ENCODE measurements at places on chromosomes 13 and 19. TPM values are rescaled to one million over a fixed set of nuclear protein-coding genes. Genes with fewer than 3 reads are reported as not detected.
A peak's percentile ranks its signal among the peaks of the same experiment; 100 is the strongest.

DNA sequence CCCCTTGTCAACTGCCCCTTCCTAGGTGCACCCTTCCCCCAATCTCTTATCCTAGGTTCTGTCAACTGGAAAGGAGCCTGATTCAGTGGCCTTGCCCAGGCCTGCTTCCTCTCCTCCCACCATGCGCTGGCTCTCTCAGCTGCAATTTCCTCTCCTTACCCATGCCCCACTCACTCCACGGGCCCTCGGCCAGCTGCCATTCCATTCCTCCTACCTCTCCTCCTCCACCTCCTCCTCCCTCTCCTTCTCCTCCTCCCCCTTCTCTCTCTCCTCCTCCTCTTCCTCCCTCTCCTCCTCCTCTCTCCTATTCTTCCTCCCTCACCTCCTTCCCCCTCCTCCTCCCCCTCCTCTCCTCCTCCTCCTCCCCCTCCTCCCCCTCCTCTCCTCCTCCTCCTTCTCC lies 9.6 kb upstream of the TIMM44 start:
- no peak for DNase-seq

DNA sequence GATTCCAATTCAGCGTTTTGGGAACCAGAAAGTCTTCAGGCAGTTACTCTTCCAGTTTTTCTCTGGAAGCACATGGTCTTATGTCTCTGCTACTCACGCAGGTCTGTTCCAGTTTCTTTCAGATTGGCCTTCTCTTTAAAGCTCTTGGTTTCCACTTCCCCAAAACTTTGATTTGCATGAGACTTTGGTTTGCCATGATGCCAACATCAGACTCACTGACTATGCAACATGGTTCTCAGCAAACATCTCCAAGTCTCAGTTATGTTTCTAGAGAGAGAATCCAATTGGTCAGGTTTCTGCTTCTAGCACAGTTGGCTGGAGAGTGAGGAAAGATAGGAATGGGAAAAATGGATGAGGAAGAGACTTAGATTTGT lies 3.1 kb downstream of the AKAP11 start:
- DNase-seq: no peak

DNA sequence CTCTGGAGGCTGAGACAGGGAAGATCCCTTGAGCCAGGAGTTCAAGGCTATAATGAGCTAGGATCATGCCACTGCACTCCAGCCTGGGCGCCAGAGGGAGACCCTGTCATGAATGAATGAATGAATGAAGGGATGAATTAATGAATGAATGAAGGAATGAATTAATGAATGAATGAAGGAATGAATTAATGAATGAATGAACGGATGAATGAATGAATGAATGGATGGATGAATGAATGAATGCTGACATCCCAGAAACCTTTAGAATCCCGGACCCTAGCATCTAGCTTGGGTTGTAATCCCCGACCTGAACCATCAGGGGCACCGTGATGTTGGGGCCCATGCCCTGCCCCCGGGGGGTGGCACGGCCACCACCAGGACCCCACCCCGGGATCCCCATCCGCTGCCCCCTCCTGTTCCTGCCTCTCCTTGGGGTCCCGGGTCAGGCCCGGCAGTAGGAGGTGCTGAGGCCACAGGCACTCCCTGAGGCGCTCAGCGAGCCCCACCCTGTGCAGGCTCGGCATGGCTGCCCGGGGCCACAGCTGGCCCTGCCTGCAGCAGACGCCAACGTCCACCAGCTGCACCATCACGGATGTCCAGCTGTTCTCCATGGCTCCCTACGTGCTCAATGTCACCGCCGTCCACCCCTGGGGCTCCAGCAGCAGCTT lies 3.4 kb downstream of the EBI3 start:
- no peak for DNase-seq

Gene ACTN4
- total RNA-seq: 1,377 TPM

GRCh38 chr19:6020166-6020882 lies 42.4 kb upstream of the RANBP3 start:
- DNase-seq: no peak

- DNase-seq: peak; percentile 11
These were observed 190.9 kb upstream of the KLF12 start for GRCh38 chr13:74325106-74325505.

Gene OR10H1
- total RNA-seq: 1.7 TPM

Gene GAPDHS
- not detected for total RNA-seq

Gene METTL21C
- total RNA-seq: not detected

Gene STAP2
- total RNA-seq: 89.1 TPM

- DNase-seq: no peak
These were observed 19.0 kb upstream of the ACOD1 start for GRCh38 chr13:76929320-76929719.

DNA sequence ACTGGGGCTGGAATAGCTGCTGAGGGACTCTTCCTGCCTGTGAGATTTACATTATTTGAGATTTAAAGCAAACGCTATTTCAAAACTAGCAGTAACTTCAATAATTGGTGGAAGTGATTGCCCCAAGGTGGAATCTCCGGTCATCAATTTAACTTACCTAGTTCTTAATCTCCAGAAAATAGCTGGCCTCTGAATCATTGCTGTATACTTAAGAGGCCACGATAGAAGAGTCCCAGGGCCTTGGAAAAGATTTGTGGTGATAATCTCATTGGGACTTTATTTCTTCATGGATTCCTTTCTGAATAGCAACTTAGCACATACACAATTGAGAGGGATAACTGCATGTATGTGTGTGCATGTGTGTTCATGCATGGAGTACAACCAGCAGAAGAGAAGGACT lies 120.2 kb downstream of the DNAJC15 start:
- DNase-seq: peak; percentile 25

Gene CATSPERD
- not detected for total RNA-seq

All from renal cortical epithelial cell (primary cell).